ENCODE measurements at places on chromosomes 7 and 10.

GRCh38 chr10:99782447-99783286 lies at the start of gene ABCC2:
Gene ABCC2, plus strand, starts transcription at chr10:99782640. Its CDS starts 205 bp downstream, at chr10:99782845.
- no peak for DNase-seq

GRCh38 chr7:47095946-47096345 lies 486.0 kb downstream of the TNS3 start:
- no peak for DNase-seq

DNA sequence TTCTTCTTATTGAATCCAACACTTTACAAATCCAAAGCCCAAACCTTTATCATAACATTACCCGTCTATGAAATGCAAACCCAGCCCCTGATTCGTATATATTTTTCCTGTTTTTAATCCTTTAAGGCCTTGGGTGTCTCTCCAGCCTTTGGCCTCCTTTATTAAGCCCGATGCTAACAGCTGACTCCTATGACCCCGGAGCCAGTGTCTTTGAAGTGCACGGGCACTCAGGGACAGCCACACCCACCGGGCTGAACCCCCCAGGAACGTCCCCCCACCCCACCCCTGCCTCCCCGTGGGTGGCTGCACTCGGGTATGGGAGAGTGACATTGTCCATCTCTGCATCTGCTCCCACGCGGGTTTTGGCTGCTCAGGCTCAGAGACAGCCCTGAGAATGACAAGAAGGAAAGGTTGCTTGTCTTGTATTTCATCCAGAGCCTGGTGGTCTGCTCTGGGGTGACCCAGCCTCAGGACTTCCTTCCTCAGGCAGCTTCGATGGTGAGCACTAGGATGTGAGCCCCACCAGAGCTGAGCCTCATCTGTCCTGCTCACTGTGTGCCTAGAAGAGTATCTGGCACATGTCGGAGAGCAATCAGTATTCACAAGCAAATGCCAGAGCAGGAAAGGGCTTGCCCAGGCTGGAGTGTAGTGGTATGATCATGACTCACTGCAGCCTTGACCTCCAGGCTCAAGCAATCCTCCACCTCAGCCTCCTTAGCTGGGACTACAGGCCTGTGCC lies 210.4 kb downstream of the SKIDA1 start:
- no peak for DNase-seq

DNA sequence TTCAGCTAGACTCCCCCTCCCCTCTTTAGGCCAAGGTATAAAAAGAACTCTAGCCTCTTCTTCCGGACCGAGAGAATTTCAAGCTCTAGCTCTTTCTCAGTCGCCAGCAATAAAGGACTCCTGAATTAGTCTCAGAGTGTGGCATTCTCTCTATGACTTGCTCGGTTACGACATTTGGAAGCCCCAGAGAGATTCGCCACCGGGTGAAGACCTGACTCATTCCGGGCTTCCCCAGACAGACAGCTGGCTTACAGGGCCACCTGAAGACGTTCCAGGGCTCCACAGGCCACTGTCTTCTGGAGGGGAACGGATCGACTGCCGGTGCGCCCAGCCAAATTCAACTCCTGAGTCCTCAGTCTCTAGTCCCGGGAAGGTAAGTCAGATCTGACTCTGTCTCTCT lies at the start of gene AKR1B15:
TSS of gene AKR1B15 (plus strand) at position 234 of the 400 bp plus-strand sequence. CDS start 15,510 bp downstream, outside the sequence.
- no peak for DNase-seq

DNA sequence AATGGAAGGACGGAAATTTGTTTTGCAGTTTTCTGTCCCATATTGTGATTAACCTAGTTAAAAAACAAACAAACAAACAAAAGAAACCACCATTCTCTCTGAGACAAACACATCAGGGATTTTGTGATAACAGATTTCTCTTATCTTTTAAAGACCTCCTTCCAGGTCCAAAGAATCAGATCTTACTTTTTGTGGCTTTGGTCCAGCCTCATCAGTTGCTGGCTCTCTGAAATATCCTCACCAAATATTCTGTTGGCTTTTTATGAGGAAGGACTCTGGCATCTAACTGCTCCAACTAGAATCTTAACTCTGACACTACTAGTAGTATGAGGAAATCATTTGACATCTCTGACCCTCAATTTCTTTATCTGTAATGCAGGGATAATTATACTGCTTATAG lies 4.8 kb downstream of the FAM204A start:
- no peak for DNase-seq

DNA sequence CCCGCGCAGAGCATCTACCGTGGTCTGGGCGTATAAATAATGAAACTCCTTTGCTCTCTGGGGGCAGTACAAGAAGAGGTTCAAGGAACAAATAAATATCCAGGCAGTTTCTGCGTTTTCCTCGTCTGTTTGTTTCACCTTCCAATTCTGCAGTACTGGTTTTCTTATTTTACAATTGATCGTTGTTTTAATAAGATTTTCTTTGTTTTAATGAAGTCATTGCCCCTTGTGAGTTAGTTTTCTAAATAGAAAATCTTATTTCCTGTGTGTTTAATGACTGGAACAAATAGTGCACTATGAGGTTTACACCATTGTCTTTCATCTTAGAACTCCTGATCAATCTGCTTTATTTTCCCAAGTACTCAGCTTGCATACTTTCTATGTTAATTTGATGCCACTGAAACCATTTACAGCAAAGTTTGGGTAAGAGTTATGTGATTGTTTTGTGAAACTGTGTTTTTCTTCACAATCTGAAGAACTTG lies 1.2 kb downstream of the PLEKHA1 start:
- DNase-seq = no peak
